ENCODE measurements at places on chromosomes 1 and 21.

GRCh38 chr1:222786121-222786520 is 28.7 kb upstream of the DISP1 start:
- DNase-seq = no peak

- no peak for DNase-seq
Measured at GRCh38 chr1:41496080-41497055, 11.9 kb upstream of the EDN2 start.

- DNase-seq = no peak
Measured at GRCh38 chr1:226656201-226656600, 82.9 kb downstream of the ITPKB start.

DNA sequence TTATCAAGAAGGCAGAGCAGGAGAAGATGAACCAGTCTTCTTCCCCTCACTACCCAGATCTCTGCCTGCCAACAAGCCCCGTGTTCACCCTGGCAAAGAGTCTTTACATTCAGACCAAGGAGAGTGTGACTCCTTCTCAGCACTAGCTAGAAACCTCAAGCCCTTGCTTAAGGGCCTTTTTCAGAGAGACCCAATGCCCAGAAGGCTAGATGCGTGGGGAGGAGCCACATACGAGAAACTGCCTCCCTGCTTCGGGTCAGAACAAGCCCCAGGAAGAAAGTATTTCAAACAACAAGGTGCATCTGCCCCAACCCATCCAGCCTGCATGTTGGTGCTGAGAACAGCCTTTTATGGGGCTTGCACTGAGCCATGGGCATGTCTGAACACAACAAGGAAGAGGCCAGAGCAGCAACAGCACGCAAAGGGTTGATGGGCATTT is 152.7 kb upstream of the CAMK1G start:
- no peak for DNase-seq

GRCh38 chr1:59128239-59128736 is 168.6 kb upstream of the FGGY start:
- DNase-seq = no peak

- no peak for DNase-seq
Measured at GRCh38 chr1:58250587-58250948, 296.0 kb downstream of the OMA1 start.

GRCh38 chr1:26723013-26723991 is 27.5 kb downstream of the ARID1A start:
- no peak for DNase-seq

GRCh38 chr1:151606857-151607256 is 5.0 kb upstream of the SNX27 start:
- DNase-seq = no peak

GRCh38 chr1:200379940-200380588 is 29.8 kb downstream of the ZNF281 start:
- no peak for DNase-seq

DNA sequence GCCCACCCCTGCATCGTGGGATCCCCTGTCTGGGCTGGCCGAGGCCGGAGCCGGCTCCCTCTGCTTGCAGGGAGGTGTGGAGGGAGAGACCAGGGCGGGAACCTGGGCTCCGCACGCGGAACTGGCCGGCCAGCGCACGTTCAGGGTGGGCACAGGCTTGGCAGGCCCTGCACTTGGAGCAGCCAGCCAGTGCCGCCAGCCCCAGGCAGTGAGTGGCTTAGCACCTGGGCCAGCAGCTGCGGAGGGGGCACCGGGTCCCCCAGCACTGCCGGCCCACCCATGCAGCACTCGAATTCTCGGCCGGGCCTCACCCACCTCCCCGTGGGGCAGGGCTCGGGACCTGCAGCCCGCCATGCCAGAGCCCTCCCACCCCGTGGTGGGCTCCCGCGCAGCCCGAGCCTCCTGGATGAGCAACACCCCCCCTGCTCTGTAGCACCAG is 422.6 kb downstream of the AMY1C start:
- DNase-seq = no peak

DNA sequence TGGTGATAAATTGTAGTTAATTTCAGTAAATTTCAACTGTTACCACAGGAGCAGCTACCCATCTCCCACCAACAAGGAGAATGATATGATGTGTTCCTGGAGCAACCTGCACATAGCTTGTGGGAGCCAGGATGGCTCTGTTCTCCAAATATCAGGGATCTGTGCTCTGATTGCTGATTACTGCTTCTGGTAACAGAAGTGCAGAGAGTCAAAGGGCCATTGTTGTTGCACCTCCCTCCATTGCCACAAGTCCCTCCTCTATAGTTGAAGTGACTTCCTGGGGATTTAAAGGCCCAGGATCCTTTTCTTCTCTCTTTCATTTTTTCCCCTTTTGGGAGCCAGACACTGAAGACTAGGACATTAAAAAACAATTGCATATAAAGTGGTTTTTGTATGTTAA is 51.6 kb upstream of the HPDL start:
- no peak for DNase-seq

GRCh38 chr1:119472080-119472818 is 34.8 kb upstream of the HSD3B1 start:
- DNase-seq = no peak

GRCh38 chr1:7403265-7404045 is 367.6 kb upstream of the VAMP3 start:
- no peak for DNase-seq

GRCh38 chr1:200642481-200642880 is 21.9 kb upstream of the KIF14 start:
- no peak for DNase-seq

DNA sequence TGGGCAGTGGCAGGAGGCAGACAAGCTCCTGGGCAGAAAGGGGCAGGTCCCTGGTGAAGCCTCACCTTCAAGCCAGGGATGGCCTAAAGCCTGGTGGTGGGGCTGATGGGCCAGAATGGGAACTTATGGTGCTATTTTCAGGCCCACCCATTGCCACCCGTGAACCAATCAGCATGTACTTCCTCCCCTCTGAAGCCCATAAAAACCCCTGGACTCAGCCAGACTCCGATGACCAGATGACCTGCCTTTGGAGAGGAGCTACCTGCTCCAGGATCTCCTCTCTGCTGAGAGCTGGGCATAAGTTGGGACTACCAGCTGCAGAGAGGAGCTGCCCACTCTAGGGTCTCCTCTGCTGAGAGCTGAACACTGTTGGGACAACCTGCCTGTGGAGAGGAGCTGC is 7.8 kb upstream of the BCL10 start:
- no peak for DNase-seq

GRCh38 chr21:37784591-37785318 is 131.5 kb downstream of the KCNJ6 start:
- no peak for DNase-seq

DNA sequence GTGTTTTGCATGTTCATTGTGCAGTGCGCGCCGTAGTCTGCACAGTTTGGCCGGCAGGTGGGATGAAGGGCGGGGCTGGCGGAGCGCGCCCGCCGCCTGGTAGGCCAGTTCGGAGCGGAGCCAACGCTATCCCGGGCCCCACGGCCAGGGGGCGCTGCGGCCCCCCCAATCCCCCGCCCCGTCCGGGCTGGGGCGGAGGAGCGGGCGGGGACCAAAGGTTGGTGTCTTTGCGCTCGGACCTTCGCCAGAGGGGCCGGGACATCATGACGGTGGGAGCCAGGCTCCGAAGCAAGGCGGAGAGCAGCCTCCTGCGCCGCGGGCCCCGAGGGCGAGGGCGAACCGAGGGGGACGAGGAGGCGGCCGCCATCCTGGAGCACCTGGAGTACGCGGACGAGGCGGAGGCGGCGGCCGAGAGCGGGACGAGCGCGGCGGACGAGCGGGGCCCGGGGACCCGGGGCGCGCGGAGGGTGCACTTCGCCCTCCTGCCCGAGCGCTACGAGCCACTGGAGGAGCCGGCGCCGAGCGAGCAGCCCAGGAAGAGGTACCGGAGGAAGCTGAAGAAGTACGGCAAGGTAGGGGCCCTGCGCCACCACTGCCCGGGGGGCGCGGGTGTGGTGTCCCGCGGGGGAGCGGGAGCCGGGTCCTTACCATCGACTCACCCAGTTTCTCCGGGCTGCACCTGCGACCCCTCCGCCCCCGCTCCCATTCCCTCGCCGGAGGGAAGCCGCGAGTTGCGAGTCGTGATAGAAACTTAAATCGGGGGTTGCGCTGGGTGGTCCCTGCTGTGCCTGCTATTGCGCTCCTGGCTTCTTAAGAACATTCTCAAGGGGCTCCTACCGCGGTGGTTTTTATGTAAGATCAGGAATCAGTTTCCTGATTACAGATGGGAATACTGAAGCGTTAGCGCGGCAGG is at the start of gene C1orf115:
TSS of gene C1orf115 (plus strand) at position 224 of the 913 bp plus-strand sequence. CDS start at position 264, 40 bp downstream.
- DNase-seq = no peak

DNA sequence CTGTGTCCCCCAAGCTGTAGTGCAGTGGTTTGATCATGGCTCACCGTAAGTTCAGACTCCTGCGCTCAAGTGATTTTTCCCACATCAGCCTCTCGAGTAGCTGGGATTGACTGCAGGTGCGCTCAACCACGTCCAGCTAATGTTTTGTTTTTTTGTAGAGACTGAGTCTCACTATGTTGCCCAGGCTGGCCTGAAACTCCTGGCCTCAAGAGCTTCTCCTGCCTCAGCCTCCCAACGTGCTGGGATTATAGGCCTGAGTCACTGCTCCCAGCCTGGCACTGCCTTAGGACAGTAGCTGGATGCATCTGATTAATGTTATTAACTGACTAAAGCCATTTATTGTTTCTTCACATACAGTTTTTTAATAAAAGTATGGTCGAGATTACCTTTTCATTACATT is 40.2 kb downstream of the RNF11 start:
- DNase-seq = no peak

DNA sequence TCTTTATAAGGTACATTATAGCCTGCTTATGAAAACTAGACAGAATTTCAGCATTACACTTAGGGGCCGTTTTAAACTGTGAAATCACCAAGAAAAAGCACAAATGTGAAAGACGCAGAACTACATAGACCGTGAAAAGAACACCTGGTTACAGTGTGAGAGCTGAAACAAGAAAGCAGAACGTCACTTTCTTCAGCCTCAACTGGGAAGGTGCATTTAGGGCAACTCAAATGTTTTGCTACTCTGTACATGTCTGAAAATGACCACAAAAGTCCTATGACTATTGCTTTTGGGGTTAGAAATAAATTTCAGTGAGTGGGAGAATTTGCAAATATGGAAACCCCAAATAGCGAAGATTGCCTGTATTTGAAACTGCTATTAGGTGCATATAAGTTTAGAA is 268.7 kb downstream of the OLFM3 start:
- DNase-seq = no peak

DNA sequence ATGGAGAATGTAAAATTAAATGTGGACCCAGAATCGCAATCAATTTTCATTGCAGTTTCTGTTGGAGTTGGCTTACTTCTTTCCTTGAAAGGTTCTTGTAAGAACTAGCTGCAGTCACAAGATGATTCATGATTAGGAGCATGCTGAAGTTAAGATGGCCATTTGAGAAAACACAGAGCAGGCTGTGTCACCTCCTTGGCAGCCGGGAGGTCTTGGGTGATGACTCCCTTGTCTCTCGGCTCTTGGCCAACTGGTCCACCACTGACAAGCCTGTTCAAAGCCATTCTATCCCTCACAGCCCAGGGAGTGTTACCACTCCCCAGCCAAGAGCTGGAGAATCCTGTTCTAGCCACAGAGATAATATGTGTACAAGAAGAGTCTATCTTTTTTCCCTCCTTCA is 40.6 kb downstream of the OPTC start:
- DNase-seq = no peak

- DNase-seq = no peak
Measured at GRCh38 chr1:94783342-94784189, 36.6 kb upstream of the SLC44A3 start.

DNA sequence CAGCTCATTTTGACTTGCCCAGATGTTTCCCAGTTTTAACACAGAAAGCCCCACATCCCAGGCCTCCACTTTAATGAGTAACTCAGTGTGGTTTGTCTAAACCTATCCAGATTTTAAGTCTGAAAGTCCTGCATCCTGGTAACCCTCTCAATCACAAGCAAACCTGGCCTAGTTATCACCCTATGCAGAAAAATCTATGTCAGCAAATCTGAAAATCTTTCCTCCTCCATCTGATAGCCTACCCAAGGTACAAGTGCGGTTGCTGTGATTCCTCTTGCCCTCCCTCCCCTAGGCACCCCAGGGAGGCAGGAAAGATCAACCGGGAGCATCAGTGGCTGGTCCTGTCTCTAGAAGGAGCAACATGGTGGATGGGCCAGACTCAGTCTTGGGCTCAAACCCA is 163.7 kb downstream of the IGSF21 start:
- no peak for DNase-seq

GRCh38 chr1:110492573-110492972 is 26.4 kb downstream of the KCNA10 start:
- DNase-seq = no peak

GRCh38 chr1:115069659-115070308 is 19.5 kb downstream of the TSPAN2 start:
- DNase-seq = no peak
